ENCODE measurements at places on chromosomes 4 and X. TPM values are rescaled to one million over a fixed set of nuclear protein-coding genes. Genes with fewer than 3 reads are reported as not detected.

Gene HSFX3
- total RNA-seq: not detected

Gene S100G
- not detected for total RNA-seq

Gene GIMD1
- total RNA-seq: not detected

Gene S100P
- total RNA-seq: not detected

Gene NMU
- total RNA-seq: not detected

Measured in smooth muscle cell of trachea (primary cell).